ENCODE measurements at places on chromosomes 2 and 18. TPM values are rescaled to one million over a fixed set of nuclear protein-coding genes. Genes with fewer than 3 reads are reported as not detected.
A peak's percentile ranks its signal among the peaks of the same experiment; 100 is the strongest.

ERICH2 gene
- total RNA-seq: not detected

FN1 gene
- 0.60 TPM for total RNA-seq

KIAA2012 gene
- not detected for total RNA-seq

GPR35 gene
- 4.1 TPM for total RNA-seq

CMPK2 gene
- total RNA-seq: 96.0 TPM

CDCA7 gene
- 105 TPM for total RNA-seq

GRCh38 chr2:121355488-121355887 lies 70.5 kb upstream of the TFCP2L1 start:
- DNase-seq: no peak
- no peak overlapping the region for H3K27ac ChIP-seq
- no peaks in the 10 kb centered on the region for H3K27me3 ChIP-seq
- peaks cover 4% of the 10 kb centered on the region for H3K4me1 ChIP-seq
- peaks cover 22% of the 10 kb centered on the region for H3K36me3 ChIP-seq
- no peak overlapping the region for H3K4me3 ChIP-seq

GRCh38 chr2:195563857-195564512 lies 93.0 kb upstream of the SLC39A10 start:
- H3K4me3 ChIP-seq: peak overlapping the region; percentile 54
- peaks cover 64% of the 10 kb centered on the region for H3K4me1 ChIP-seq
- peaks cover 16% of the 10 kb centered on the region for H3K36me3 ChIP-seq
- peak; percentile 26 for DNase-seq

DNA sequence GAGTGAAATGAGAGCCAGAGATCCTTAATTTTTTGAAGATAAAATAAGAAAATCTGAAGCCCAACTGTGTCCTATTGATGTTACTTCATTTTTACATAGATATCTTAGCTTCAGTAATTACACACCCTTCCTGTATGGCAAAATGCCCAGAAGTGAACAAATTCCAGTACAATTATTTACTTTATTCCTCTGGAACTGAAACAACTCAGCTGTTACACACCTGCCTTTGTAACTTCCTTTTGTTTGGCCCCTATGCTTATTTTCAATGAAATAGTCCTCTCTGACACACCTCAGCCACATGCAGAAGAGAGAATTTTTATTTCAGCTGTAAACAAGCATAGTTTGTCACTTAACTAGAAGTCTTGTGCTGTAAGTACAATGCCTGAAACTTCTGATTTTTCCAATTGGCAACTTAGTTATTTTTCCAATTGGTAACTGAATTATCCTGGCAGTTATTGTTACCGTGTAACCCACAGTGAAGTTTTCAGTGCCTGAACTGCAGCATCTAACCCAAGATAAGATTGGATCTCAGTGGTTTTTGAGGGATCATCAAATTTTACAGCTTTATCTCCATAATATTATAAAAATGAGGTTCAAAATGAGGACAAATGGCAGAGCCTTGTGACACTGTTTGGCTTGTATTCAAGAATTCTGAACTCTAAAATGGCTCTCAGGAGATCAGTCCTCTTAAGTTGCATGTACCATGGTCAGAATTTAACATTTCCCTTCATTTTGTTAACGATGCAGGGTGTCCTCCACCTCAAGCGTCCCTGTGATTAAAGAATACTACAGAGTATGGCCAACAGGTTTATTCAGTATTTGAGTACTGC lies 82.6 kb downstream of the PKP4 start:
- peaks cover 3% of the 10 kb centered on the region for H3K4me1 ChIP-seq
- H3K36me3 ChIP-seq: peaks cover 6% of the 10 kb centered on the region
- no peak overlapping the region for H3K27ac ChIP-seq
- DNase-seq: no peak

GRCh38 chr2:38153476-38154135 lies 77.7 kb upstream of the CYP1B1 start:
- DNase-seq: no peak
- no peak overlapping the region for H3K4me3 ChIP-seq
- H3K27me3 ChIP-seq: peaks cover 35% of the 10 kb centered on the region
- no peaks in the 10 kb centered on the region for H3K36me3 ChIP-seq
- no peak overlapping the region for H3K27ac ChIP-seq

- no peak overlapping the region for H3K4me3 ChIP-seq
- no peaks in the 10 kb centered on the region for H3K36me3 ChIP-seq
- H3K4me1 ChIP-seq: no peaks in the 10 kb centered on the region
- DNase-seq: no peak
- no peak overlapping the region for H3K27ac ChIP-seq
Measured at GRCh38 chr2:36450466-36451196, 95.1 kb downstream of the CRIM1 start.

DNA sequence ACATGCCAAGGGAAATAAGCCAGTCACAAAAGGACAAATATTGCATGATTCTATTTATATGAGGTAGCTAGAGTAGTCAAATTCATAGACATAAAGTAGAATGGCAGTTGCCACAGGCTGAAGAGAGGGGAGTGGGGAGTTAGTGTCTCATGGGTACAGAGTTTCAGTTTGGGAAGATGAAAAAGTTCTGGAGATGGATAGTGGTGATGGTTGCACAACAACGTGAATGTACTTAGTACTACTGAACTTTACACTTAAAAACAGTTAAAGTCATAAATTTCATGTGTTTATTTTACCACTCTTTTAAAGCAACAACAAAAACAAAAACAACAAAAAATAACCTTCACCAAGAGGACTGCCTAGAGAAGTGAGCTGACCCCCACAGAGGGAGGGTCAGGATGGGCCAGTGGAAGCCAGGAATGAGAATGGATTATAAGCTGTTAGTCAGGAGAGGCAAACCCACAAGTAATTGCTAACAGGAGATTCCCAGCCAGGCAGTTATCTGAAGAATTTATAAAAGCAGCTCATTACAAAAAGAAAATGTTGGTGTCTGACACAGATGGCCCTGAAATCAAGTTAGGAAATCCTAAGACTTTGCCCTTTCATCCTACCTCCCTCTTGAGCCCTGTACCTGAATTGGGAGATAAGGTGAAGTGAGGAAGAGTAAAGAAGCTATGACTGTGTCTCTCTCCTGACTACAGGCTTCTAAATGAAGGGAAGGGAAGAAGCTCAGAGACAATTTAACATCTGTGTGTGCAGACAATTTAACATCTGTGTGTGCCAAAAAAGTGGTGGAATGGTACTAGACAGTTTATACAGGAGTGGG lies 263.4 kb downstream of the PDE11A start:
- H3K4me3 ChIP-seq: no peak overlapping the region
- no peaks in the 10 kb centered on the region for H3K4me1 ChIP-seq
- peaks cover 39% of the 10 kb centered on the region for H3K27me3 ChIP-seq
- no peak overlapping the region for H3K27ac ChIP-seq

DNA sequence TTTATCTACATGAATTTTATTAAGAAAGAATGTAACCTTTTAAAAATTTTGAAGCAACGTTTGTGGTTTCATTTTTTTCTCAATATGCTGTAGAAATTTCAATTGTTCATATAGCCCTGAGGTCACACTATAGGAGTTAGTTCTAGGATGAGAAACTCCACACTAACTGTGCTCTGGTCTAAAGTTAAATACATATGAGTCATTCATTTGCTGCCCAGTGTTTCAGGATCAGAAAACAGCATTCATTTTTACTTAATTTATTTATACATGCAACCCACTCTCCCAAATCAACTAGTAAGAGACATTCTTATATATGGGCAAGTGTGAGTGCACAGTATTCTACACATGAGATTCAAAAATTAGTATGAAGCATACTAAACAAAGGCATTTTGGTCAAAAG lies 137.9 kb downstream of the DOCK10 start:
- H3K4me3 ChIP-seq: no peak overlapping the region
- H3K4me1 ChIP-seq: peaks cover 49% of the 10 kb centered on the region
- no peak overlapping the region for H3K27ac ChIP-seq
- peaks cover 61% of the 10 kb centered on the region for H3K36me3 ChIP-seq
